ENCODE measurements at places on chromosomes 5 and 9. TPM values are rescaled to one million over a fixed set of nuclear protein-coding genes. Genes with fewer than 3 reads are reported as not detected.

DNA sequence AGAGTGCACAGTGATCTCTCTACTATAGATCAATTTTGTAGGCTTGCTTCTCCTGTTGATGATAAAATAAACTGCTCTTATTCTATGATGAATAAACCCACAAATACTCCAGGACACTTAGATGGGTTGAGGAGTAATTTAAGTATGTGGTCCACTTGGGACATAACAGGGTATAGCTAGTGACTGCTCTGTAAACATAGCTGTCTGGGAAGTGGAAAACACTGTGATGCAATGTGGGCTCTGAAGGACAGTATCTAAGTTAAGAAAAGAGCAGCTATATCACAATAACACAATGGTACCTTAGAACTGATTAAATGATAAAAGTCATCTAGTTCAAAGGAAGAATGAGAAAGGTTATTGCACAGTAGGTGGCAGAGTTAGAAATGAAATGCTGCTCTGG lies 294.3 kb upstream of the HAPLN1 start:
- no peak for DNase-seq

GRCh38 chr5:314676-315487 lies 6.6 kb upstream of the AHRR start:
- DNase-seq: no peak

DNA sequence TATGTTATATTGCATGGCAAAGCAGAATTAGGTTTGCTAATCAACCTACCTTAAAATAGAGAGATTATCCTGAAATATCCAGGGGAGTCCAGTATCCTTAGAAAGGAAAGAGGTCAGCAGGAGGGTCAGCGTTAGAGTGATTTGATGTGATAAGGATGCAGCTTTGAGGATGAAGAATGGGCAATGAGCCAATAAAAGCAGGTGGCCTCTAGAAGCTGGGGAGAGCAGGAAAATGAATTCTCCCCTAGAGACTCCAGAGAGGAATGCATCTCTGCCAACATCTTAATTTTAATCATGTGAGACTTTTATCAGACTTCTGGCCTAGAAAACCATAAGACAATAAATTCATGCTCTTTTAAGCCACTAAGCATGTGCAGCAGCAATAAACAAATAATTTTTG lies 65.7 kb upstream of the SYK start:
- no peak for DNase-seq

The SCGB3A1 gene
- not detected for total RNA-seq

DNA sequence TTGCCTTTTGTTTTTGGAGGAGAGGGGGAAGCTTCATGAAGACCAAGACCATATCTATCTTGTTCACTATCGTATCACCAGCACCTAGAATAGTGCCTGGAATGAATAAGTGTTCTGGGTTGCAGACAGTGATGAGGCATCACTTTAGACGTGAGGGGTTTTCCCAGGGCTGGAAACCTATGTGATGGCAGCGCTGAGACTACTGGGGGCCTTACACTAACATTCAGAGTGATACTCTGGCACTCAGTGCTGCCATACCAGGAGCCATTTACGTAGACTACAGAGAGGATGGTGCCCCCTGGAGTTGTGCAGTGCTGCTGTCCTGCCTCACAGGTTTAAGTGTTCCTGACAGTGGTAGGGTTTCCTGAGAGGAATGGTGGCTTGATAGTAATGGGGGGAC lies 6.9 kb downstream of the CCL19 start:
- DNase-seq: no peak

The FSTL4 gene
- total RNA-seq: 0.62 TPM

The PCDHB4 gene
- total RNA-seq: 4.7 TPM

DNA sequence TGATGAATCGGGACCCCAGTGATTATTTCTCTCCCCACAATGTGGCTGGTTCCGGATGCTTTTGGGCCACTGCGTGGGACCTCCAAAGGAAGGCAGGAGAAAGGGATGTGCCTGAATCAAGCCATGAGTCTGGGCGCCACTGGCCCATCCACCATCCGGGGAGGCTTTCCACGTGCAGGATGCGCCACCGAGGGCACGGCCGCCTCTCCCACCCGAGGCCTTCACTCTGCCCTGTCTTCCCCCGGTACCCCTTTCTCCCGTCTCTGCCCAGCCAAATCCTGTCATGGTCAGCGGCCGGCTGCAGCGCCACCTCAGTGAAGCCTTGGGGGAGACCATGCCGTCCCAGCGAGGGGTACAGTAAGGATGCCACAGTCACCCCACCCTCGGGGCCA lies 43.9 kb upstream of the GRHPR start:
- no peak for DNase-seq

The SLC22A4 gene
- total RNA-seq: 1.6 TPM

The CDC37L1 gene
- total RNA-seq: 45.1 TPM

The ZNF474 gene
- total RNA-seq: 1.2 TPM

The FAT2 gene
- total RNA-seq: 0.31 TPM

The SLC46A2 gene
- not detected for total RNA-seq

All from occipital lobe (tissue), 3 donors.